Globus pallidus (tissue), 1 donor: ENCODE measurements at places on chromosomes 6 and 20.

GRCh38 chr6:112253841-112254816, at the start of gene LAMA4:
LAMA4 (minus strand) TSS chr6:112254567; CDS start chr6:112254150, 417 bp downstream.
- DNase-seq: peak; percentile 31

- DNase-seq: no peak
These were observed 70.8 kb upstream of the CD93 start for GRCh38 chr20:23156842-23157423.

GRCh38 chr6:71324194-71324785, 35.7 kb downstream of the OGFRL1 start:
- DNase-seq: peak; percentile 41

DNA sequence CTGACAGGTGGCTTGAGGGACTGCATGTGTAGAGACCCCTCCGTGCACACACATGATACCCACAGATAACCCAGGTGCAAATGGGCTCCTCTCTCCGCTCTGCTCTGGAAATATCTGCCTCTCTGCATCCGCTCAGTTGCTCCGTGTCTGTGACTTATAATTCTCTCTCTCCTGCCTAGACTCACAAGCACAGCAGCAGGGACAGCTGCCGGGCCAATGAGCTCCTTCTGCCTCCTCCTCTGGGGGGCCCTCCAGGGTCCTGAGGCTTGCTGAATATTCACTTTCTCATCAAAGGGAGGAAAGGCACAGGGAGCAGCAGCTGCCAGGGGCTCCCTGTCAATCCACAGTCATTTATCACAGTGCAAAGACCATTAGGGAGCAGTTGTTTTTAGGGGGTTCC, 24.1 kb downstream of the LRFN2 start:
- no peak for DNase-seq

- DNase-seq: peak; percentile 64
These were observed 39.6 kb upstream of the CD93 start for GRCh38 chr20:23125625-23126191.

GRCh38 chr6:8651998-8652397, 216.7 kb upstream of the SLC35B3 start:
- DNase-seq: no peak

- peak; percentile 70 for DNase-seq
These were observed 55.6 kb downstream of the SLX4IP start for GRCh38 chr20:10490706-10491105.

DNA sequence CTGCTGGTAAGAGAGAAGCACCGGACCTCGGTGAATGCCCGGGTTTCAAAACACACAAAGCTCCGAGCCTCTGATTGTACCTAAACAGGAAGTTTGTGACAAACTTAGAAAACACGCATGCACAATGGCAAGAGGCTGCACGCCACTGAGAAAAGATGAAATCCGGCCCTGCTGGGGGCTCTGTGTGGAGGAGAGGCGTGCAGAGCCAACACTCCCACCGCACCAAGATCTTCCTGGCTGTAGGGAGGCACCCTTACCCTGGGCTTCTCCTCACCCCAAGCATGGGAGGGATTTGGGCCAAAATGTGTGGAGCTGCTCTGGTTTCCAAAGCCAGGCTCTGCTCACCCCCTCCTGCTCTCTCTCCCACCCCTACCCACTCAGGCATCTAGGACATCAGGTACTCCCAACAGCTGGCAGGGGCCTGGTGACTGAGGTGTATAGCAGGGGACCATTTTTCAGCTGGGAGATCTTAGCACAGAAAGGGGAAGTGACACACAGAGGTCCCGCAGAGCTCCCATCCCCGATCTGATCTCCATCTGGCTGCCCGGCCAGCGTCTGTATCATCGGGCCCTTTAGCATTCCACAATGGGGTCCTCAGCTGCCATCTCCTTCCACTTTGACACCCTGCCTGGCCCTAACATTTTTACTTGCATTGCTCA, 84.2 kb downstream of the TRERF1 start:
- DNase-seq: no peak

GRCh38 chr6:24931296-24931695, 4.5 kb downstream of the RIPOR2 start:
- peak; percentile 35 for DNase-seq

DNA sequence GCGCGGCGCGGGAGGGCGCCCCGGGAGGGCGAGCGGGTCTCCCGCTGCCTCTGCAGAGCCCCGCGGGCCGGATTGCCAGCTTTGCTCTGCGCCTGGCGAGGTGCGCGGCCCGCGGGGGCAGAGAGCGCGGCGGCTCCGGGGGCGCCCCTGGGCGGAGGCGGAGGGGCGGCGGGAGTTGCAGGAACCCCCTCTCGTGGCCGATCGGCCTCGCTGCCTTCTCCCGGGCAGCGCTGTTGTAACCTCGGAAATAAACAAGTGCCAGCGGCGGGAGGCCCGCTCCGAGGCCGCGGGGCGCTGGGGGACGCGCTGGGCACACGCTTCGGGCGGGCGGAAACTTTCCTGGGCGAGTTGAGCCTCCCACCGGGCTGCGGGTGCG, 1.2 kb downstream of the CDH4 start:
- DNase-seq: no peak
